ENCODE measurements at places on chromosomes 4 and X.

- no peak for DNase-seq
Observed at GRCh38 chr4:53590187-53590586, 1.1 kb downstream of the LNX1 start.

DNA sequence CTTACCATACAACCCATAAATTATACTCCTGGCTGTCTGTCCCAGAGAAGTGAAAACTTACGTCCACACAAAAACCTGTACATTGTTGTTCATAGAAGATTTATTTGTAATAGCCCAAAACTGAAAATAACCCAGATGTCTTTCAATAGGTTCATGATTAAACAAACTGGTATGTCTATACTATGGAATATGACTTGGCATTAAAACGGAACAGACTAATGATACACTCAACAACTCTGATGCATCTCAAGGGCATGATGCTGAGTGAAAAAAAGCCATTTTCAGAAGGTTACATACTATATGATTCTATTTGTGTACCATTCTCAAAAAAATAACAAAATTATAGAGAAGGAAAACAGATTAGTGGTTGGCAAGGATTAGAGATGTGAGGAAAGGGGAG is 11.6 kb upstream of the MND1 start:
- DNase-seq = no peak

GRCh38 chrX:14591976-14592375 is 62.6 kb downstream of the GLRA2 start:
- no peak for DNase-seq

DNA sequence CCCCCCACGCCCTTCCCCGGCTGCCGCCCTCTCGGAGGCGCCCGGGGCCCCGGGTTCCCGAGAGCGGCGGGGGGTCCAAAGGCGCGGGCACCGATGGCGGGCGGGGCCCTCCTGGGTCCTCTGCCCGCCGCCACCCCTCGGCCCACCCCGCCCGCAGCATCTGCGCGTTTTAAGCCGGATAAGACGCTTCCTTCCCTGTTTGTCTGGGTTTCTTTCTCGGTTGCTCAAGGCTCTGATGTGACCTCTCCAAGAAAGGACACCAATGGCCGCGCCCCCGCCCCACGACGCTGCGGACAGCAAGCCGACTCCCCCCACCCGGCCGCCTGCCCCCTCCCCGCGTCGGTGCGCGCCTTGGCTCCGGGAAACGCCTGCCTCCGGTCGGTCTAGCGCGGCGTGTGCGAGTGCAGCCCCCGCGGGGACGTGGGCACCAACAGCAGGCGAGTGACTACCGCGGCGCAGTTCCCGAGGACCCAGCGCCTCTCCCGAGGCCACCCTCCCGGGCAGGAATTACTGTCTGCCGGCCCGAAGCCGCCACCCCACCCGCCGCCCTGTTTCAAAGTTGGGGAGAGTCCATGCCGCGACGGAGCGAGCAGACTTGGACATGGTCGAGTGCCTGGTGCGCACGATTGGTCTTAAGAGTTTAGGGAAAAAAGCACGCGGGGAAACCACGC is 21.1 kb upstream of the HMX1 start:
- no peak for DNase-seq

- no peak for DNase-seq
Observed at GRCh38 chr4:95085124-95085833, 327.5 kb downstream of the BMPR1B start.

- peak; percentile 51 for DNase-seq
Observed at GRCh38 chr4:72302981-72303704, 265.9 kb downstream of the ADAMTS3 start.

DNA sequence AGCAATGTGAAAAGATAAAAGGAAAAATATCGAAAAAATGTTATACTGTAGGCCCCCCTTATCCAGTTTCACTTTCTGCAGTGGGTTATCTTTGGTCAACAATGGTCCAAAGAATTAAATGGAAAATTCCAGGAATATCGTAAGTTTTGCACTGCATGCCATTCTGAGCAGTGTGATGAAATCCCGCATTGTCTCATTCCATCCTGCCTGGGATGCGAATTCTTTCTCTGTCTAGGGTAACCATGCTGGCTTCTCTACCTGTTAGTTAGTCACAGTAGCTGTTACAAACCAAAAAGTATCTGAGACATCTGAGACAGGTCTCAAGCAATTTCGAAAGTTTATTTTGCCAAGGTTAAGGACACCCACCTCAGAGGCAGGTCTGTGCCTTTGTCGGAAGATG is 170.3 kb downstream of the COX18 start:
- DNase-seq = no peak

GRCh38 chr4:114385195-114385985 is 213.2 kb upstream of the UGT8 start:
- no peak for DNase-seq

- no peak for DNase-seq
Observed at GRCh38 chr4:11587797-11588196, 159.1 kb upstream of the HS3ST1 start.

- DNase-seq = no peak
Observed at GRCh38 chr4:7734651-7735260, 204.9 kb downstream of the AFAP1 start.

DNA sequence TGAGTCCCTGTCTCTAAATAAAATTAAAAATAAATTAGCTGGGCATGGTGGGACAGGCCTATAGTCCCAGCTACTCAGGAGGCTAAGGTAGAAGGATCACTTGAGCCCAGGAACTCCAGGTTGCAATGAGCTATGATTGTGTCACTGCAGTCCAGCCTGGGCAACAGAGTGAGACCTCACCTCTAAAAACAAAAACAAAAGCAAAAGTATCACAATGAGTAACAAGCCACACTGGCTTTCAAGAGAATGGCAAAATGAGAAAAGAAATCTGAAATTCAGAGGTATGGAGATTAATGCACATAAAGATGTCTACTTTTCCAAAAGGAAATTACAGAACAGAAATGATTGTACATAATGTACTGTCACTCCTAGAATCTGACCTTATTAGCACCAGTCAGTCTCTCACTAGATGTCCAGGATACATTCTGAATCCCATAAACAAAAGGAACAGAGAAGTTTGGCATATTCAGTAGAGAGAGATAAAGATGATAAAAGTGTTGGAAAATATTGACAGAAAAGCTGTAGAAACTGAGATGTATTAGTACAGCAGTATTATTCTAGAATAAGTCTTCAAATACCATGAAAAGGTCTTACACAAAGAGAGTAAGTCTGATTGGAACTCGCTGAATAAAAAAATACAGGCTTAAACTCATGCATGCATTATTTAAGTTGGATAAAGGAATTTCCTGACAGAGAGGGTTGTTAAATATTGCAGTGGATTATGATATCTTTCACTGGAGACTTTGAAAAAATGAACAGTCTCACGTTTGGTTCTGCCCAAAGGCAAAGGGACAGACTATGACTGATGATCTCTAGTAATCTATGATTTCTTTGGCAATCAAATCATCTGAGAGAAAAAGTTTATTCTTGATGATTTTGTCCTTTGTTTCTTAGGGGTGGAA is 102.5 kb downstream of the SH3RF1 start:
- no peak for DNase-seq

- no peak for DNase-seq
Observed at GRCh38 chr4:166501941-166502382, 628.9 kb downstream of the TLL1 start.

Data from NCI-H524 (cell line).